Stimulated activated CD8-positive, alpha-beta memory T cell treated with anti-CD3 and anti-CD28 coated beads, Interleukin-4, amount 100 ng/mL, for 4 hours (primary cell): ENCODE measurements at places on chromosomes 5 and 9.

DNA sequence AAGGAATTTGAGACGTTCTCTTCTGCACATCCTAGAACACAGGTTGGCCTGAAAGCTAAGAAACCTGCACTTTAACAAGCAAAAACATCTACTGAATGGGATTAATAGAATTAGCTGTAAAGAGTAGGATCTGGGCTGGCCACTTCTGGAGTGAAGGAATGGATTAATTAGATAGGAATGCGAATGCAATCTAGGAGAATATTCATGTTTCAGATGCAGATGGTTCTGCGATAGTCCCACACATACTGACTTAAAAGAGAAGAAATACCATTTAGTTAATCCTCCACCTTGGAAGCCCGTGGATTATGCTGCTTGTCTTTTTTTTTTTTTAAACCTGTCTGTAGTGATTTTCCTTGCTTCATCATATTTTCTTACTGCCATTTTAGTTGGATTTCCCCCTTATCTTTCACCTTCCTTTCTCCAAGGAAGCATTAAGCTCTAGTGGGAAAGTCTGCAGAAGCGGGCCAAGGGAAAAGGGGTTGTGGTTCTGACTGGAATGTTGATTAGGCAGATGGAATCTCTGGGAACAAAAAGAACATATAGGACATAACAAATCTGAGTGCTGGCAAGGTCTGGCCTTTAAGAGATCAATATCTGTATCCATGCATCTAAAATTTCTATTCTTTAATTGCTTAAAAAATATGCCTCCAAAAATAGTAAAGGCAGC lies 152.4 kb downstream of the ALDH1A1 start:
- DNase-seq = no peak

GRCh38 chr5:115831163-115831768 lies 10.1 kb downstream of the ATG12 start:
- no peak for DNase-seq

GRCh38 chr9:130126721-130127433 lies 45.3 kb upstream of the NCS1 start:
- no peak for DNase-seq

DNA sequence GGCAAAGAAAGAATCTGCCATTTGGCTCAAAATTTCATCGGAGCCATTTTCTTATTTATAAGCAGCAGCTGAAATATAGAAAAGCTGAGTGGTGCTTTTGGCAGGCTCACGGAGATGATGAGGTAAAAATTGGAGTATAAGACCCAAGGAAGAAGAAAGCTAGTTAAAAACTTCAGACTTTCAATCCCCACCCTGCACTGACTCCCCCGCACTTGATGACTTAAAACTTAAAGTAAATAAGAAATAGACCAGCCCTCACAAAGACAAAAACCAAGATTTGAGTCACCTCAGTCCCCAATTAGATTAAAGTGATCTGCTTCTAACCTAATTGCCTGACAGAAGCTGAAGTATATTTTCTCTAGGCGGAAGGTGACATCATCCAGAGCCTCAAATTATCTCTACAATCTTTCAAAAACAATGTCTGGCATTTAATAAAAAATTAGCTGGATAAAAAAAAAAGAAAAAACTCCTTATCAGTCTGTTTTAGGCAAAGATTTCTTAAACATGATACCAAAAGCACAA lies 124.0 kb upstream of the PJA2 start:
- DNase-seq = no peak

- DNase-seq = no peak
Measured at GRCh38 chr5:179219661-179220620, 125.3 kb downstream of the ADAMTS2 start.

GRCh38 chr9:5939530-5939929 lies 48.8 kb downstream of the MLANA start:
- DNase-seq = no peak

DNA sequence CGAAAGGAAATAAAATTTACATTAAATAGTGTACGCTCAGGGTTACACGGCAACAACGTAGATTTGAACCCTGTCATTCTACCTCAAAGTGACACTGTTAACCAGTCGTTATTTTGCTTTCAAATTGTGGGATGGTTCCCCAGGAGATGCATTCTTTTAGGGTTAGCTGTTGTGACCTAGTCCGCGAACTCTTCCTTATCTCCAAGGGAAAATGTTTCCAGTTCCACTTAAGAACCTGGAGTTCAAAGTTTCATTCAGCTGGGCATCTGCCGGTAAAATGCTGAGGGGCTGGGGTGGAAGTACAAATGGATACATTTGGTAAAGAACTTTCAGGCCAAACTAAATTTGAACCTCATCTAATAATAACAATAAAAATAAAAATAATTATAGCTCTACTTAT lies 264.6 kb downstream of the NR3C1 start:
- no peak for DNase-seq

DNA sequence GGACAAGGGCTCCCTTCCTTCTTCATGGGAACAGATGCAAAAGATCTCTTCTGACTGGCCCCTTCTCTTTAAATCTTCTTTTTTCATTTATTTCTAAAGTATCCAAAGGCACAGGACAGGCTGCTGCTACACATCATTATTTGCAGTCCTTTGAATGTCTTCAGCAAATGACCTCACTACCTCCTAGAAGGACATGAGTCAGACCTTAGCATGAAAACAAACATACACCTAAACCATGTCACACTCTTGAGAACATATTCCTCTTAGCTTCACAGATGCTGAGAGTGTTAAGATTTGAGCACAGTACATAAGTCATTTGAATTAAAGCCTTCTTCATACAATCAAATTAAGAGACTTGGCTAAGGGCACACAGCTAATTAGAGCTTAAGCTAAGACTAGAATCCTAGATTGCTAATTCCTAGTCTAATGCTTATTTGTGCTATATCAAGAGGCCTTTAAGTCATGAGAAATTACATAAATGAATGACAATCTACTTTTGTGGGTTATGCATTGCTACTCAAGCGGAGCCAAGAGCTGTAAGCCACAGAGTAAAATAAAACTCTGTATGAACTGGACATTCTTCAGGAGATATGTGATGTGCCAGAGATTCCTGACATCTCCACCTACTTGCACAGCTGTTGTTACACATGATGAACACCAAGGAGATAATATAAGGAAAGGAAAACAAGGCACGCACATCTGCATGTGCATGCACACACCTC lies 109.1 kb upstream of the PTGER4 start:
- DNase-seq = no peak

GRCh38 chr5:93328833-93329232 lies 252.2 kb downstream of the NR2F1-AS1 start:
- no peak for DNase-seq

GRCh38 chr9:33202018-33202417 lies 34.9 kb upstream of the B4GALT1 start:
- DNase-seq = no peak

DNA sequence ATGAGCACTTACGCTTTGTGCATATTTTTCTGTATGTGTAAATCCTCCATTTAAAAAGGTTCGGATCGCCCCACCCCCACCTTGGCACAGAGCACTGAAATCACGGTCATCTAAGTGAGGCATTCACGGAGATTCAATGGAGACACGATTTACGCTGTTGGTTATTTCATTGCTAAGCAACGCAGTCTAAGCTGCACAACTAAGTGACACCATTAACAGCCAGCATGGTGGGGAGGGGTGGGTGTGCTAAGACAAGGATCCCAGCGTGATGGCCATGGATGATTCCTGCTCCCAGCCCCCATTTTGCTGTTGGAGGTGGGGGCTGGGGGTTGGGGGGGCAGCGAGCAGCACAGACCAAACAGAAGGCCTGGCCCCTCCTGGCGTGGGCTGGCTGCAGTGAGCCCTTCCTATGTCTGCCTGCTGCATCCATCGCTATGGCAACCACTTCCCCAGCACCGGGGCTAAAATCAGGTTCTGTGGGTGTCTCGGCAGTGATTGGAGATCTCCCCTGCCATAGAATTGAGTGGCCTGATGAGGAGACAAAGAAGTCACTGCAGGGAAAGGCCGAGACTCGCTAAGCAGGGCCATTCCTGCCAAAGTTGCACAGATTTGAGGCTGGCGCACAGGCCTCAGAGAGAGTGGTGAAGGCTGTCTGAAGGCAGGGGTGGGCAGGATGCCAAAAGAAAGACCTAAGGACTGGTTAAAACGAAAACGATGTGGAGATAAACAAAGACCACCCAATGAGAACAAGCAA lies 14.3 kb upstream of the MARCHF6 start:
- DNase-seq = no peak

GRCh38 chr5:17064241-17064640 lies 128.2 kb upstream of the MYO10 start:
- no peak for DNase-seq

DNA sequence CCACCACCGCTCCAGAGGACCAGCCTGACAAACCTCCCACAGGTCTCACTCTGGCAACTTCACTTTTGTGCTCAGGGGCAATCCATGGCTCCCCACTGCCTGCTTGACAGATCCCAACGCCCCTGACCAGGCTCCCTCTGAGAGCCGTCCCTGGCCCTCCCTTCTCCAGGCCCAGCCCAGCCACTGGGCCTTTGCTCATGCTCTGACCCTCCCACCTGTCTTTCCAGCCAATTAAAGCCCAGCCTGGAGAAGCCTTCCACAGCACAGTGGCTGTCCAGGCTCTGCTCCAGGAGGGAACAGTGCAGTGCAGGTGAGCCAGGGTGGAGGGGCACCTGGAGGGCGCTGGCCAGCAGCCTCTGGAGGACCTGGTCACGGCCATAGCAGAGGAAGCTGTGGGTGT lies 3.3 kb downstream of the ENTPD2 start:
- DNase-seq = no peak

GRCh38 chr9:127104581-127105311 lies 17.7 kb downstream of the ANGPTL2 start:
- no peak for DNase-seq

DNA sequence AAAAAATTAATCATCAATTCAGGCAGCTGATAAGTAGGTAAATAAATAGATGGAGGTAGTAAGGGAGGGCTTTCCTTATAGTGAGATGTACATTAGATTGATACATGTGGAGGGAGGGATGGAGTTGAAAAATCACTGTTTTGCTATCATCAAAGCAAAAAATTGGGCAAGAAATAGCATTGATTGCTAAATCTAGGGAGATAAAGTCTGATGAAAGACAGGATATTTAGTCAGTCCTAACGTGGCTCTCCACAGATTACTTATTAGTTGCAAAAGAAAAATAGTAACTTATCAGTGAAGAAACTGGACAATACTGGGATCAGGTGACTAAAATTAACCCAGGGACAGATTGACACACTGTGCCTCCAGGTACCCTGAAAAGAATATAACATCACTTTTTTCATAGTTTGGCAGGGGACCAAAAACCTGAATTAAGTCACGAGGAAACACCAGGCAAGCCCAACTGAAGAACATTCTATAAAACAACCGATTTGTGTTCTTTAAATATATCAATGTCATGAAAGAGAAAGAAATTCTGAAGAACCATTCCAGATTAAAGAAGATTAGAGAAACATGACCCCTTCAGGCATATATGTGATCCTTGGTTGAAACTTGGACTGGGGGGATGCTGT lies 27.1 kb upstream of the GOLPH3 start:
- DNase-seq = no peak

- DNase-seq = no peak
Measured at GRCh38 chr9:117035546-117035945, 348.4 kb downstream of the TRIM32 start.

- DNase-seq = no peak
Measured at GRCh38 chr5:78605611-78606010, 43.0 kb downstream of the LHFPL2 start.
